Endothelial cell (in vitro differentiated cells): ENCODE measurements at places on chromosomes 6 and 20. TPM values are rescaled to one million over a fixed set of nuclear protein-coding genes. Genes with fewer than 3 reads are reported as not detected.

DNA sequence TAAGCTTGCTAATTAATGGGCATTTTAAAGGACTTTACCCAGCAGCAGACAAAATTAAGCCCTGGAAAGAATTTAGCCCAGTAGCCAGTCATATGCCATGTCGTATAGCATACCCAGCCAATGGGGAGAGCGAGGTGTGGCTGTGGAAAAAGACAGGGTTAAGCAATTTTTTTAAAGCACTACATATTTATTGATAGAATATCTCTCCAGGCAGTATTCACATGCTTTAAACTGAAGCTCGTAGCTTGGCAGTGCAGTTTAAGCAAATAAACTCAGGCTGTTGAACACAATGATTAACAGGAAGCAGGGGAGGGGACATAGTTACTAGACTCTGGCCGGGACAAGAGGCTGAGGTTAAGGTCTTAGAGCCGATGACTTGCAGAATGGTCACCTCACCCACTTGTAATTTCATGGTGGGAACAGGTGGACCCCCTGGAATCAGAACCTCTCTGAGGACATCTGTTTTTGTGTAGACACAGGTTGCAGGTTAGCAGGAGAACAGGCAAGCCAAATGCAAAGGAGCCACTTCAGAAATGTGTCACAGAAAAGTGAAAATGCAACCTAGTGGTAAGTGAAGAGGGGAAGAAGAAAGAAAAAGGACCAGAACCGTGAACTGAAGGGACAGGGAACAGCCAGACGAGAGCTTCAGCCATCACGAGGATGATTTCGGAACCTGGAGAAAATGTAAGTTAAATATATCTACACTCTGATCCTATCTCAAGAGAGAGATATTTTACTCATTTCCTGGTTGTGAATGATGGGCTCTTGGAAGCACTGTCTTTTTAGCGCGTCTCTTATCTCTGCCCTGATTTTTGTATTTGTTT lies 7.2 kb downstream of the GCNT2 start:
- DNase-seq: no peak

HLA-DRA gene
- 0.28 TPM for total RNA-seq

GRCh38 chr20:10954908-10955580 lies 281.2 kb upstream of the JAG1 start:
- DNase-seq: no peak

DNA sequence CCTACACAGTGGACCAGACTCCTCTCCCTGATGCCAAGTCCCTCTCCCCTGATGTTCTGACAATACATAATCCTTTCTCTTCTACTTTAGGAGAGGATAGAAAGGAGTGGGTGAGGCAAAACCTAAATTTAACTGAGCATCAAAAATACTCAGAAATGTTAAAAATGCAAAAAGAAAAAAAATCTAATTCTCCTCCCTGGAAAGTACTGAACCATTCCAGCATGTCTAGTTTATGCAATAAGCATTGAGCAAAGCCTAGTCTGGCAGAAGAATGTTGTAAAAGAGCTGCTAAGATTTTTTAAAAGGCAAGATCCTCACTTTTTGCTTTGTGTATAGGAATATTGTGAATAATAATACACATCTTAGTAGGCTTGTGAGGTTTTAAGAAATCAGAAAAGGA lies 116.6 kb upstream of the STXBP5 start:
- no peak for DNase-seq

GRCh38 chr20:41078329-41078728 lies 49.7 kb downstream of the TOP1 start:
- DNase-seq: no peak

DNA sequence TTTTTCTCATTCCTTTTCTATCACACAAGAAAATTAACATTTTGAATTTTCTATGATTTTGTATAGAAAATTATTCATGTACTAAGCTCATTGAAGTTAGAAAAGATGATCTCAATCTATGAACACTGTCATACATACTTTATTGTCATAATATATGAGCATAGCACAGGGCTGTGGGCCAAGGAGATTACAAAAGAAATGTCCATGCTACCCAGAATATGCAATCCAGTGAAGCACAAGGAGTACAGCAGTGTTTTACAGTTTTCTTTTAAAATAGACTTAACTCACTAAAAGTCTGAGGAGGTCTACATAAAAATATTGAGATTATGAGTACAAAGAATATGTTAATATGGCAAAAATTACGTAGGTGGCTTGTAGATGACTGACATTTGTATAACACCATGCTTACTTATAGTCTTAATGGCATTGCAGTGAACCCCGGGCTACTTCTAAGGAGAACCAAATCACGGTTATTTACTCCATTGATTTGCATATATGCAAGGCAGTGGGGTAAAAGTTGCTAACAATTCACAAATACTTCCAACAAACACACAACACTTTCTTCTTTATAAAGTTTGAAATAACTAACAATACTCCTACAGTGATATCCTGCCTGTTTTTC lies 257.1 kb downstream of the BCKDHB start:
- DNase-seq: no peak

GRCh38 chr6:11828262-11828870 lies 49.8 kb upstream of the ADTRP start:
- DNase-seq: no peak

GRCh38 chr6:109000289-109000688 lies 94.4 kb downstream of the SESN1 start:
- no peak for DNase-seq

GRCh38 chr20:44247586-44248409 lies 690 bp downstream of the GDAP1L1 start:
- DNase-seq: peak; percentile 89

GRCh38 chr6:166600931-166601330 lies 14.5 kb upstream of the RAMACL start:
- no peak for DNase-seq

CALHM4 gene
- not detected for total RNA-seq

NUS1 gene
- total RNA-seq: 29.9 TPM

- DNase-seq: no peak
Observed at GRCh38 chr20:20695250-20695816, 17.1 kb downstream of the RALGAPA2 start.

DNA sequence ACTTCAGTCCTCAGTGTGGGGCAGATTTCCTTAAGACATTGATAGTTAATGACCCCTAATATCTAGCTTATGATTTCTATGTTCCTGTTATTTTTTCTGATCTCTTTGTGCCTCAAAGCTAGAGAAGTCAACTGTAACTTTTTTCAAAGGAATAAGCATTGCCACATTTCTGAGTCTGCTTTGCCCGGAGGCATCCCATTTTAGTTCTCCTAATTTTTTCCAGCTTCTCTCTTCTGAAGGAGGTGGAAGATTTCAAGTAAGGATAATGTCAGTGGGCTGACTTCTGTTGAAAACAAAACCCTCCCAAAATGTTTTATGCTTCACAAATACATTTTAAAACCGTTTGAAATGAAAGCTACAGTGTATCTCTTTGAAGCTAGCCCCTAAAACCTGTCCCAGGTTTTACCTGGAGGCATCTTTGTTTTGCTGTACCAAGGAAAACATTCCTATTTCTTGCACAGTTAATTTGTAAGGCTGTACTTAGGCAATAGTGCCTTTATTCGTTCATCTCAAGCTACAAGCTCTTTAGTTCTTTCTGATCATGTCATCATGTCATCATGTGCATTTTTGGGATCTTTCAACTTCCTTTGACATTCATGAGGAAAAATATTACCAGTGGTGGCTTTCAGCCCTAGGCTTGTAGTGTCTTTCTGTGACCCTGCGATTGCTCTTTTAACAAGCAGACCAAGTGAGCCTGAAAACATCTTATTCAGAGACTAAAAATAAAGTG lies 45.7 kb downstream of the TSPYL4 start:
- no peak for DNase-seq

GRCh38 chr6:88650029-88650619 lies 313.3 kb downstream of the RNGTT start:
- DNase-seq: no peak

MMP24 gene
- total RNA-seq: 9.1 TPM

GRCh38 chr20:22758815-22759214 lies 174.4 kb upstream of the FOXA2 start:
- no peak for DNase-seq

GRCh38 chr6:169854083-169854725 lies 102.8 kb downstream of the ERMARD start:
- DNase-seq: no peak

GRCh38 chr20:47688385-47689381 lies 96.6 kb downstream of the SULF2 start:
- no peak for DNase-seq

DNA sequence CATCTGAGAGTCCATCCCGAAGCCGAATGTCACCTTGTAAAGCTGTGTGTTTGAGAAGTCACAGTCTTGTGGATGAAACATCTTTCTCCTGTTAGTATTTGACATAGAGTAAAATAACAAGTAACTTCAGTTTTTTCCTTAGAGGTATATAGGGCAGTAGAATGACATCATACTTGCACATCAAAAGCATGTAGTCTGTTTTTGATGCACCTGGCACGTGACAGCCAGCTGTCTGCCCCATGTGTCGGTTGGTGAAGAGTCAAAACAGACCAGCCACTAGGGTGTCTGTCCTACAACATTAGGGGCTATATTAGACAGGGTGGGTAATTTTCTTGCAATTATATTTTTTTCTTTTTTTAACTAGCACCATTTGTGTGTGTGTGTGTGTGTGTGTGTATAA lies 70.2 kb downstream of the SNX9 start:
- DNase-seq: no peak

SYCP2 gene
- 2.1 TPM for total RNA-seq

GRCh38 chr6:112620812-112621569 lies 273.9 kb downstream of the RFPL4B start:
- DNase-seq: no peak

DNA sequence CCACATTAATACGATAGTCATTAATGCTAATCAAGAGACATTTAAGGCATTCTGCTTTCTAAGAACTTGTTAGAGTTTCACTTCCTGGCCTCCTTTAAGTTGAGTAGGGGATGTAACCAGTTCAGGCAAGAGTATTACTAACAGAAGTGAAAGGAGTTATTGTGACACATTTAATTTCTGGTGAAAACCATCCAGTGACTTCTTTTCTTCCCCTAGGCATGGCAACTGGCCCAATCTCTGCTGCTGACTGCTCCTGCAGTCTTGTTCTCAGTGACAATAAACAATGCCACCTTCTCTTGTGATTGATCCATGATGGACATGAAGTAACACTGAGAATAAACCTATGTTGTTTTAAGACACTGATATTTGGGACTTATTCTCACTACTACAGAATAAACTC lies 130.9 kb upstream of the DEFB112 start:
- no peak for DNase-seq

GRCh38 chr6:97123112-97123511 lies 159.9 kb downstream of the MMS22L start:
- no peak for DNase-seq

DNA sequence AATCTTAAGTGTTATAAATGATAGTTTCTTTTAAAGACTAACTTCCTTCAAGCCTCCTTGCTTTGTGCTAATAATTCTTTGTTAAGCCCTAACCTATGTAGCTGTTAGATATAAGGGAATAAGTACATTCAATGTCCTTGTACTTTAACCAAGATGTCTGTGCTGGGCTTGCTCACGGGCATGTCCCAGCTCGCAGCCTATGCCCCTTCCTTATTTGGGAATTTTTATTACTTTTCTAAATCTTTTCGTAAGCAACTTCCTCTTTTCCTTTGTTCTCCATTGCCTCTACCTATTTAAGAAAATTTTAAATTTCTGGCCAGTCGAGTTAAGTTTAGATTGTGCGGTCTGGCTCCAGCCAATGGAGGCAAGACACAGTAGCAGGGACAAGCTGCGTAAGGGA lies 26.0 kb upstream of the CDK19 start:
- DNase-seq: no peak

DNA sequence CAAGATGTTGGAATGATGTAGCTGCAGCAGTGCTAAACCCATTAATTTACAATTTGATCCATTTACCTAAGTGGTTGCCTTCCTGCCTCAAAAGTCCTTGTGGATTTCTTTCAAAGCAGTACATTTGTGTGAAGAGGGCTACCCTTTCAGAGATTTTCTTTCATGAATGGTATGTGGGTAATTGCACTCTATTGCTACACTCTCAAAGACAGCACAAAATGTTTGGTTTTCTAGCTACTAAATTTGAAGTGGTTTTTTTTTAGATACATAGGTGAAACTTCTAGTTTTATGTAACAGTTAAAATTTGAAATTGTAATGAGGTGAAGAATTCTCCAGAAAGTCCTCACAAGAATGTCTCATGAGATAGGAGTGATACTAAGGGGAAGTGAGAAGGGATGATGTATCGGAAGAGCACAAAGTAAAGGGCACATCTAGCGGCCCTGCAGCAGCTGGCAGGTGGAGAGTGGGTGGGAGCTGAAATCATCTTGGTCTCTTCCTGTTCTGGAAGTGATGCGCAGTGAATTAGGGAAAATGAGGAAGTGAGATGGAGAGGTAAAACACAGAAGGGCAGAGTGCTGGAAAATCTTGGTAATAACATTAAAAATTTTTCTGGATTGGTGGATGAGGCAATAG lies 236.8 kb upstream of the MAN1A1 start:
- DNase-seq: no peak

DNA sequence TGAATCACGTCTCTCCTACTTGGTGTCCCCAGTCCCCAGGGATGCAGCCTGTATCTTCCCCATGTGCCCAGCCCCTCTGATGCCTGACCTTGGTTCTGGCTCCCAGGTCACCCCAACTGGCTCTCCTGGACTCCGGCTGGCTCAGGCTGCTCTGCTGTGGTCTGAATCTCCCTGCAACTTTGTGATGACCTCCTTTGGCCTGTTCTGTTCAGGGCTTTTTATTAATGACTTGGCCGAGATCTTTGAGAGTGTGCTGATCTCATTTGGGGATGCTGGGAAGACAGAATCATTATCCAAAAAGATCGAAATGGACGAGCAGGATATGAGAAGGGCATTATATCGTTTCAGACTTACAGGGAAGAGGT lies 67.4 kb downstream of the IGF2R start:
- DNase-seq: no peak

DNA sequence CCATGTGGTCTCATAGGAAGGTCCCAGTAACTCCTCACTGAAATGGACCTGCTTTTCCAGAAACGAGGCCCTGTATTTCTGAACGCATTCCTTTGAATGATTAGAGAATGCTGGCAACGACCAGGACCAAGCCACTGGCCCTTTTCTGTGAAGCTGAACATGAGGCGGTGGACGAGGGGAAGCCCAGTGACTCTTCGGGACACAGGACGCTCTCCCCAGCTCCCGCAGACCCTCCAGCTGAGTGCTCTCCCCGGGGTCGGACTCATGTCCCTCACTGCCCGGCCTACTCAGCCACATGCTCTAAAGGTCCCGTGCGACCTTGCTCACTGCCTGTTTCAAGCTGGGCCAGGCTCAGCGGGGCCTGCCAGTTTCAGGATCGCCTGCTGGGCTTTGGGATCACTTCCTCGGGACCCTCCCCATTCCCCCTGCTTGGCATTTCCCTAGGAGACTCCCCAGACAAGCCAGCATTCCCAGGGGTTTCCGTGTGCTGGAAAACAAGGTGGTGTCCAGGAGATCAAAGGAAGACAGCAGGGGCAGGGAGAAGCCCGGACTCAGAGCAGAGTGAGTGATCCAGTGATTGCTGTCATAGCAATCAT lies 2.6 kb upstream of the CST9 start:
- DNase-seq: no peak

- DNase-seq: no peak
Observed at GRCh38 chr6:35036828-35037663, 104.1 kb downstream of the TCP11 start.
